ENCODE measurements at places on chromosomes 1 and 21. TPM values are rescaled to one million over a fixed set of nuclear protein-coding genes. Genes with fewer than 3 reads are reported as not detected.

The MYBPH gene
- total RNA-seq: 1.3 TPM

The LCE3D gene
- not detected for total RNA-seq

The ASB17 gene
- total RNA-seq: not detected

The RXRG gene
- 1.8 TPM for total RNA-seq

The DISC1 gene
- total RNA-seq: 3.9 TPM

The C1QB gene
- total RNA-seq: 611 TPM

DNA sequence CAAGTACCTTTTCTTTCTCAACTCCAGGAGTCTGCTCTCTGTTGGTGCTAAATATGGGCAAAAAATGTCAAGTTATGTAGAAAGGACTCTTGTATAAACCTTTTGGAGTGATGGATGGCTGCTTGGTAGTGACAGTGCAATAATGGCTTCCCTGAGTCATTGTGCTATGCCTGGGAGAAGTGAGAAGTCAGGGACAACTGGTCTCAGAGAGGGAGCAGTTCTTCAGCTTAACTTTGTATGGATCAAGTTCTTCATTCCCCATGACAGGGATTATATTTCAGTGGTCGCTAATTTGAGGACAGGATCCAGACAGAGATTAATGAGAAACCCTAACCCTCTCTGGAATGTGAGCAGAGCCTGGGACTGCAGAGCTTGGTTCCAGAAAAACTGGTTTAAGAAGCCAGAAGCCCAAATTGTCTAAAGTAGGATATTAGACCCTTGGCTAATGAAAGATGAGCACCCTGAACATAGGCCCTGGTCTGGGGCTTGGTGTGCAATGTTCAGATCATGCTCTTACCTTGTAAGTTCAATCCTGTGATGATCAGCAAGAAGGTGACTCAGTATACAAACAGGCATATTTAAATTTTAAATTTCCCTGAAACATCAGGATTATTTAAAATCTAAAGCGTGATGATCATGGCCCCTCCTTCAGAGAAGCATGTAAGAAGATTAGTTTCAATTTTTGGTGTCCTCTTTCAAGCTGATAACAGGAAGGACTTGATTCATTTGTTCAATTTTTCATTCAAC is 50.9 kb downstream of the NTMT2 start:
- no peaks in the 10 kb centered on the region for H3K36me3 ChIP-seq
- no peak overlapping the region for H3K4me3 ChIP-seq
- H3K4me1 ChIP-seq: no peaks in the 10 kb centered on the region
- no peaks in the 10 kb centered on the region for H3K27me3 ChIP-seq
- DNase-seq: no peak

- H3K4me3 ChIP-seq: no peak overlapping the region
- no peak for DNase-seq
- H3K27me3 ChIP-seq: peaks cover 7% of the 10 kb centered on the region
- H3K27ac ChIP-seq: no peak overlapping the region
- no peaks in the 10 kb centered on the region for H3K36me3 ChIP-seq
Observed at GRCh38 chr1:214224611-214225354, 56.2 kb upstream of the SMYD2 start.

DNA sequence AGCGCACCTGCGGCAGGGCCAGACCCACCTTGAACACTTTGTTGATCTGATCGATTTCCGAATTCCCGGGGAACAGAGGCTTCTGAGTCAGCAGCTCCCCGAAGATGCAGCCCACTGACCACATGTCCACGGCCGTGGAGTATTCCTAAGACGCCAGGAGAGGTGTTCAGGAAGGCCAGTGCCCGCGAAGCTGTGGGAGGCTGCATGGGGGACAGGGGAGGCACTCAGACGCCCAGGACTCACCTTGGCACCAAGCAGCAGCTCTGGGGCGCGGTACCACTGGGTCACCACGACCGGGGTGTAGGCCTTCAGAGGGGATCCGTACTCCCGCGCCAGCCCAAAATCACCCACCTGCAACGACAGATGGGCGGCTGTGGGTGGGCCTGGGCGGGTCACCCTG is 11.2 kb upstream of the SLC35E2B start:
- peaks cover 31% of the 10 kb centered on the region for H3K36me3 ChIP-seq
- H3K4me1 ChIP-seq: no peaks in the 10 kb centered on the region
- H3K27me3 ChIP-seq: no peaks in the 10 kb centered on the region
- H3K4me3 ChIP-seq: no peak overlapping the region

GRCh38 chr1:66349242-66349641 is 184.7 kb upstream of the SGIP1 start:
- H3K36me3 ChIP-seq: no peaks in the 10 kb centered on the region
- H3K4me3 ChIP-seq: no peak overlapping the region
- H3K4me1 ChIP-seq: peaks cover 64% of the 10 kb centered on the region
- DNase-seq: no peak

- H3K27ac ChIP-seq: no peak overlapping the region
- DNase-seq: no peak
Observed at GRCh38 chr1:112767646-112768045, 52.5 kb upstream of the PPM1J start.

DNA sequence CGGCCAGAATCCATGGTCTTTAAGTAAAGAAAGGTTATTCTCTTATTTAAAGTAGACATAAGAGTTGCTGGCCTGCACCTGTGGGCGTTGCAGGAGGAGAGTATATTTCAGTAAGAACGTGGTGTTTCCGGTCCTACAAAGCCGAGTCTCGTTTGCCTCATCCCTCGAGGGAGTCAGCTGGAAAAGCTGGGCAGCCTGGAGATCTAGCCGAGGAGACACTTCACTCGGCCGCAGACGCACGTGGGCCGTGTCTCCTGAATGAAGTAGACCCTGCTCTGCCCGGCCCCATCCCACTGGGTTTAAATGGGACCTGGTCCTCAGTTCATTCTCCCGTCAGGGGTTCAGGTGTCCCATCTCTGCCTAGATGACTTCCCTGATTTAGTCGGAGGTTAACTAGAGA is 14.9 kb downstream of the SLC45A1 start:
- H3K4me1 ChIP-seq: no peaks in the 10 kb centered on the region
- H3K27ac ChIP-seq: no peak overlapping the region
- no peak for DNase-seq
- no peaks in the 10 kb centered on the region for H3K36me3 ChIP-seq
- H3K4me3 ChIP-seq: no peak overlapping the region
- no peaks in the 10 kb centered on the region for H3K27me3 ChIP-seq

- DNase-seq: no peak
- H3K4me3 ChIP-seq: no peak overlapping the region
- H3K4me1 ChIP-seq: peaks cover 46% of the 10 kb centered on the region
- no peaks in the 10 kb centered on the region for H3K27me3 ChIP-seq
Observed at GRCh38 chr1:1371364-1371745, 3.7 kb downstream of the AURKAIP1 start.

- no peak overlapping the region for H3K4me3 ChIP-seq
- peaks cover 12% of the 10 kb centered on the region for H3K4me1 ChIP-seq
- no peak for DNase-seq
- no peak overlapping the region for H3K27ac ChIP-seq
- no peaks in the 10 kb centered on the region for H3K27me3 ChIP-seq
- peaks cover 68% of the 10 kb centered on the region for H3K36me3 ChIP-seq
Observed at GRCh38 chr1:111704240-111704639, 35.0 kb downstream of the INKA2 start.

GRCh38 chr1:78561856-78562255 is 58.4 kb upstream of the IFI44L start:
- no peaks in the 10 kb centered on the region for H3K4me1 ChIP-seq
- H3K4me3 ChIP-seq: no peak overlapping the region
- H3K27me3 ChIP-seq: no peaks in the 10 kb centered on the region
- H3K36me3 ChIP-seq: no peaks in the 10 kb centered on the region
- no peak for DNase-seq

DNA sequence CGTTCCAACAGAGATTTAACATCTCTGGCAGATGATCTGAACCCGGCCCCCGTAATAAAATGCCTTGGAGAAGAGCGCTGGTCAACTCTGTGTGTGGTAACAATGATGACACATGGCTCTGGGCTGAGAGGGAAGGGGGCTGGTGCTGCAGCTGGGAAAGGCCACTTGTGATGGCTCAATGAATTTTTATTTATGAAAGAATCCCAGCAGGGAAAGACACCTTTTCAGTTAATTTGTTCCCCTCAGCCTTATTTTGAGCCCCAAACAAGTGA is 59.4 kb downstream of the SYT6 start:
- H3K4me3 ChIP-seq: no peak overlapping the region
- no peak overlapping the region for H3K27ac ChIP-seq
- H3K27me3 ChIP-seq: no peaks in the 10 kb centered on the region
- no peaks in the 10 kb centered on the region for H3K36me3 ChIP-seq
- no peak for DNase-seq

- no peak for DNase-seq
- no peak overlapping the region for H3K4me3 ChIP-seq
- no peak overlapping the region for H3K27ac ChIP-seq
Observed at GRCh38 chr1:29623501-29623900, 387.2 kb downstream of the PTPRU start.

DNA sequence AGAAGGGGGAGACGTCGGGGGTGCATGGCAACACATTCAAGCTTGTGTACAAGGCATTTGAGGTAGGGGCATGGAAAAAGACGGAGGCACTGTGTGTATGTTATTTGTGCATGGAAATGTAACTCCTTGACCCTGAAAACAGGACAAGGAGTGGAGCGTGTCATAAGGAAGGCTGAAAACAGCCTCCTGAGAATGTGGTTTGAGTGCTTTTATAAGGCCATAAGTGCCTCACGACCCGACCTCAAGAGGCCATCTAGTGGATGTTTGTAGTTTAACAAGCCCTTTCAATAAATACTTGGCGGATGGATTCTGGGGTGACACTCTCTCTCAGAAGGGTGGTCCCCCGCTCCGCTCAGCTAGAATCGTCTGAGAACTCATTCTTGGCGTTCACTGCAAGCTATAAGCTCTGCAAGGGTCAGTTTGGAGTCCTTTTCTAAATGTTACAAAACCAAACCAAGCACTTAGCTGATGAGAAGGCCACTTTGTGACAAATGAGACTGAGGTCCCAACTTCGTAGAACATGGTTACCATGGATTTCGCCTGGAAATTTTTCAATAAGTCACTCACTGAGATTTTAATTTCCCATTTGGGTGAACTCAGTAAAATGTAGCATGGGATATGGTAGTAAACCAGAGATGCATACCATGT is 38.8 kb upstream of the CLCA4 start:
- DNase-seq: peak; percentile 55
- no peaks in the 10 kb centered on the region for H3K4me1 ChIP-seq
- H3K36me3 ChIP-seq: no peaks in the 10 kb centered on the region
- no peak overlapping the region for H3K4me3 ChIP-seq
- no peaks in the 10 kb centered on the region for H3K27me3 ChIP-seq

- no peak for DNase-seq
- H3K36me3 ChIP-seq: no peaks in the 10 kb centered on the region
- H3K4me1 ChIP-seq: peaks cover 4% of the 10 kb centered on the region
- no peak overlapping the region for H3K27ac ChIP-seq
Observed at GRCh38 chr1:10788592-10789006, 7.8 kb downstream of the CASZ1 start.

DNA sequence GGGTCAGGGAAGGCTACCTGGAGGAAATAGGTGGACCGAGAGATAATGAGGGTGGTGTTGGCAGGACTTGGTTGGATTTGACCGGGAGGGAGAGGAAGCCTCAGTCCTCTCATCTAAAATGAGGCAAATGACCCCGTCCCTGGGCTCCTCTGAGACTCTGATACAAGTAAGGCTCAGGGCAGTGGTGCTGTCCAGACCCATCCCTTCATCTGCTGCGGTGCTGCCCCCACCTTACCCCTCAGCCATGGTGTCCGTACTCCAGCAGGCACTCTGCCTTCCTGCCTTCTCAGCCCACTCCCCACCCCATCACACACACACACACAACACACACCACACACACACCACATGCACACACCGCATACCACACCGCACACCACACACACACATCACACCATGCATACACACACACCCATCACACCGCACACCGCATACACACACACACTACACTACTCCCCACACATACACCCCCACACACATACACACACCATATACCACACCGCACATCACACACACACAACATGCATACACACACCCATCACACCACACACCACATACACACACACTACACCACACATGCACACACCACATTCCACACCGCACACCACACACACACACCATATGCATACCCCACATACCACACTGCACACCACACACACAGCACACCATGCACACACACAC is 29.4 kb upstream of the SLC26A9 start:
- no peaks in the 10 kb centered on the region for H3K27me3 ChIP-seq
- no peak overlapping the region for H3K4me3 ChIP-seq
- H3K36me3 ChIP-seq: no peaks in the 10 kb centered on the region
- peaks cover 4% of the 10 kb centered on the region for H3K4me1 ChIP-seq
- no peak for DNase-seq
- no peak overlapping the region for H3K27ac ChIP-seq

DNA sequence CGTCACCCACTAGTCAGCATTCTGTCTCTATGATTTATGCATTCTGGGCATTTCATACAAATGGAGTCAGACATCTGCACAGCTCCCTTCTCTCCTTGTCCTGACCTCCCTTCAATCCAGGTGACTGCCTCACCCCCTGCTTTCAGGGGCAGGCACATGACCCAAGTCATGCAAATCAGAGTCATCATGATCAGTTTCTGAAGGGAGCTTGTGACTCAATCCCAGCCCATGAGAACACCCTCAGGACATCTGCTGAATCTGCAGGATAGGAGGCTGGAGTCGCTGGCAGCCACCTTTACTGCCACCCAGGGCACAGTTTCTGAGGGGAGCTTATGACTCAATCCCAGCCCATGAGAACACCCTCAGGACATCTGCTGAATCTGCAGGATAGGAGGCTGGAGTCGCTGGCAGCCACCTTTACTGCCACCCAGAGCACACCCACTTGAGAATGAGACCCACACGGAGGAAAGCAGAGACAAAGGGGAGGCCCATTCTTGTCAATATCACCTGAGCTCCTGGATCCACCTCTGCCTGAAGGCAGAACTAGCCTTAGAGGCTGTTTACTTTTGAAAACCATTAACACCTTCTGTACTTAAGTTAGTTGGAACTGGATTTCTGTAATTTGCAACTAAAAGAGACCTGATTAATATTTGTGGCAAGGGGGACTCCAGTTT is 62.3 kb upstream of the SLC25A33 start:
- H3K4me3 ChIP-seq: no peak overlapping the region
- peaks cover 23% of the 10 kb centered on the region for H3K27me3 ChIP-seq
- DNase-seq: no peak
- no peaks in the 10 kb centered on the region for H3K4me1 ChIP-seq

GRCh38 chr1:108557296-108557695 is 2.6 kb upstream of the EEIG2 start:
- H3K36me3 ChIP-seq: no peaks in the 10 kb centered on the region
- peak overlapping the region; percentile 37 for H3K27ac ChIP-seq
- H3K27me3 ChIP-seq: no peaks in the 10 kb centered on the region
- peaks cover 38% of the 10 kb centered on the region for H3K4me1 ChIP-seq
- no peak overlapping the region for H3K4me3 ChIP-seq

DNA sequence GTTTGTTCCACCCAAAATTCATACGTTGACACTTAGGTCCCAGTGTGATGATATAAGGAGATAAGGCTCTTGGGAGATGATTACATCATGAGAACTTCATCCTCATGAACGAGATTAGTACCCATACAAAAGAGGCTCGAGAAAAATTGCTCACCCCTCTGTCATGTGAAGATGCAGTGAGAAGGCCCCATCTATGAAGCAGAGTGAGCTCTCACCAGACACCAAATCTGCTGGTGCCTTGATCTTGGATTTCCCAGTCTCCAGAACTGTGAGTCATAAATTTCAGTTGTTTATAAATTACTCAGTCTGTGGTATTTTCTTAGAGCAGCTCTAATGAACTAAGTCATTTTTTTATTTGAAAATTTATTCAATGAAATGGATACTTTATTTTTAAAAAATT is 42.6 kb upstream of the USP25 start:
- no peaks in the 10 kb centered on the region for H3K36me3 ChIP-seq
- H3K4me1 ChIP-seq: peaks cover 61% of the 10 kb centered on the region
- H3K27ac ChIP-seq: peak overlapping the region; percentile 70
- DNase-seq: no peak
- no peak overlapping the region for H3K4me3 ChIP-seq
- no peaks in the 10 kb centered on the region for H3K27me3 ChIP-seq
